ENCODE measurements at places on chromosomes 1 and 21.

DNA sequence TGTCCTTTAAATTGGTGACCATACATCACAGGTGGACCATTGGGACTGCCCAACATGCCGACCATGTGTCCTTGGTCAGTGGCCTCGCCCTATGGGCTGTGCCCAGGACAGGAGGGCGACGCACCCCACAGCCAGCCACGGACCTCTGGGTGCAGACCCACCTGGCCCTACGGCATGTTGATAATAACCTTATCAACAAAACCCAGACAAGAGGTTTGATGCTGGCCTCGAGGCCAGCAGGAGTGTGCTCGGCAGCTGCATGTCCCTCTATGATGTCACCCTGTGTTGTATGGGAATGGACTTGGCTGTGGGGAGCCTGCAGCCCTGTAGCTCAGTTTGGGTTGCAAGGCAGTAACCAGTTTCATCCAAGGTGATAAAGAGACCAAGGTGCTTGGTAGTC lies 32.1 kb downstream of the SLC37A1 start:
- no peak for DNase-seq

DNA sequence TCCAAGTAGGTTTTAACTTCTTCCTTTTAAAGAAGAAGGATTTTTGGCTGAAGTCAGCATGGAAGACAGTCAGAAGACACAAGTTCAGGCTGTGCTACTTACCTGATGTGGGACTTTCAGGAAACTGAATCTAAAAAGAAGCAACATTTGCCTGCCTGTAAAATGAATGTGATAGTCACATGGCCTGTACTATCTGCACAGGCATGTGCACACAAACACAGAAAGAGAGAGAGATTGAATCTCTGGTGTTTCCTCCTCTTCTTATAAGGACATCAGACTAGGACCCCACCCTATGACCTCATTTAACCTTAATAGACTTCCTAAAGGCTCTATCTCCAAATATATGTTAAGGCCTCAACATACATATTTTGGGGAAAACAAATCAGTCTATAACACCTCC lies 542.9 kb downstream of the PLPP3 start:
- DNase-seq, result no peak

GRCh38 chr1:92916899-92917298 lies 44.4 kb downstream of the DIPK1A start:
- DNase-seq, result no peak

DNA sequence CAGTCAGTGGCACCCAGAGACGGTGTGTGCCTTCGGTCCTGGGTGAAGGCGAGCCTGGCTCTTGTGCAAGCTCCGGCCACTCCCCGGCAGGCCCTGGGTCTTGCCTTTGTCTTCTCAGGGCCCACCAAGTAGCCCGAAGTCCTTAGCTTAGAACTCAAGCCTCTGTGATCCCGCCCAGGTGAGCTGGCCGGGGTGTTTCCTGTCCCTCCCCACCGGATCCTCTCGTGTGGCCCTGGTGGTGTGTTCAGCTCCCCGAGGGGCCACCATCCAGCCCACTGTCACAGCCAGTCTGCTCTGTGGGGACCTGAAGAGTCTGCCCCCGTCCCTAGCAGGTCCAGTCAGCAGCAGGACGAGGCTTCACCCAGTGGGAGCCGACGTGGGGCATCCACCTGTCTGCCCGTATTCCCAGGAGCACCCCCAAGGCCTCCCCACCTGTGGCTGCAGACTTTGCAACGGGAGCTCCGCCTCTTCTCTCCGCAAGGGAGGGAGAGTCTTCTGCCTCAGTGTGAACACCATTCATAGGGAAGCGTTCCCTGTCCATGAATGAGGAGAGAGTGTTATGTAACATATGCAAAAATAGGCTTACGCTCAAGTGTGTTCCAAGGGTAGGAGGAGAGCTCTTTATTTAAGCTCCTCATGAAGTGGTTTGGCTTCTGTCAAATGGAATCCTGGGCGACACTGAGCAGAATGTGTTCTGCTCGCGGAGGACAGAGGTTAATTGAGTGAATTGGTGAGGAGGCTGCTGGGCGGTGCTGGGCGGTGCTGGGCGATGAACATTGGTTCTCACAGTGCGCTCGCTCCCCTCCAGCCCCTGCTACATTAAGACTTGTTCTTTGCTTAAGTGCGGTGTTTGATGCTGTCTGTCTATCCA lies 108.9 kb downstream of the CRYAA start:
- DNase-seq, result no peak

- DNase-seq, result no peak
These were observed 716.2 kb upstream of the ZP4 start for GRCh38 chr1:238606896-238607295.

DNA sequence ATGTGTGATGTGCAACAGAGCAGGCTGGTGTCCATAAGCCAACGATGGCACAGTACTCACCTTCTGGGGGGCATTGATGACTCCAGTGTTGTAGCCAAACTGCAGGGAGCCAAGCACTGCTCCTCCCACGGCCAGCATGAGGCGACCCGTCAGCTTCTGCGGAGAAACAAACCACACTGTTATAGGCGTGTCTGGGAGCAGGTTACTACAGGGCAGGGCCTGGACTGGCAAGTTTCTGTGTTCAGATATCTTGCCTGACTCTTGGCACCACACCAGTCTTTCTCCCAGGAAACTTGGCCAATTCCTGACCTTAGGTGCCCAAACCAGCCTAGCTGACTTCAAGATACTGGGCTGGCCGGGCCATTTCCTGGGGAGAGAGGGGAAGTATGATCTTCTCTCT lies 15.5 kb downstream of the SLC2A1 start:
- no peak for DNase-seq

DNA sequence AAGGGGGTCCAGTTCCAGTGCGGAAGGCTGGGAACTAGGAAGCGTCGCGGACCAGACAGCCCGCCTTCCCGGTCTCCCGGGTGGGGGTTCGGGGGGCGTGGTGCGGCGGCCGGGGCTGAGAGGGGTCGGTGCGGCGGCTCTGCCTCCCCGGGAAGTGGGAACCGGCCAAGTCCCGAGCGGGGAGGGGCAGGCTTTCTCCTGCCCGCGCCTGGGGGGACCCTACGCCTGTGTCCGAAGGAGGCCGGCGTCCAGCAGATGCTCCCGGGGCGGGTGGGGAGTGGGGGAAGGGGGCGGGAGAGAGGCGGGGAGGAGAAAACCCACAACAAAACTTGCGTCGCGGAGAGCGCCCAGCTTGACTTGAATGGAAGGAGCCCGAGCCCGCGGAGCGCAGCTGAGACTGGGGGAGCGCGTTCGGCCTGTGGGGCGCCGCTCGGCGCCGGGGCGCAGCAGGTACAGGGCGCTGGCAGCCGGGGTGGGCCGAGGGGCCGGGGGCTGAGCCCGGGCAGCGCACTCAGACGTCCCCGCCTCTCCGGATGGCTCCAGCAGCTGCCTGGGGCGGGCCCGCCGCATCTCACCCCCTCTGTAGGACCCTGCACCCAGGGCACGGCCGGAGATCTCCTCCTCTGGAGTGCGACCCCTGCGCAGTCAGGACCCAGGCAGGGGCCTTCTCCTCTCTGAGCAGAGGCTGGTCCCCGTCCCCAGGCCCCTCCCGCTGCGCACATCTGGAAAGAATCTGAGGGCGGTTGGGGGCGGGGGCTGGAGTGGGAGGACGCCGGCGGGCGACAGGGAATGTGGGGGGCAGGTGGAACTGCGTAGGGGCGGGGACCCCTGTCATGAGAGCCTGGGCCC lies at the start of gene PODN:
TSS of gene PODN (plus strand) at position 355 of the 849 bp plus-strand sequence. CDS start 7,643 bp downstream, outside the sequence.
- DNase-seq, result no peak

- DNase-seq, result no peak
These were observed 777.3 kb downstream of the LTN1 start for GRCh38 chr21:28215214-28215954.

All from activated T-cell treated with anti-CD3 and anti-CD28 coated beads, Interleukin-2, amount 50 U/mL, for 24 hours (primary cell).